ENCODE measurements at places on chromosomes 7 and 10.

DNA sequence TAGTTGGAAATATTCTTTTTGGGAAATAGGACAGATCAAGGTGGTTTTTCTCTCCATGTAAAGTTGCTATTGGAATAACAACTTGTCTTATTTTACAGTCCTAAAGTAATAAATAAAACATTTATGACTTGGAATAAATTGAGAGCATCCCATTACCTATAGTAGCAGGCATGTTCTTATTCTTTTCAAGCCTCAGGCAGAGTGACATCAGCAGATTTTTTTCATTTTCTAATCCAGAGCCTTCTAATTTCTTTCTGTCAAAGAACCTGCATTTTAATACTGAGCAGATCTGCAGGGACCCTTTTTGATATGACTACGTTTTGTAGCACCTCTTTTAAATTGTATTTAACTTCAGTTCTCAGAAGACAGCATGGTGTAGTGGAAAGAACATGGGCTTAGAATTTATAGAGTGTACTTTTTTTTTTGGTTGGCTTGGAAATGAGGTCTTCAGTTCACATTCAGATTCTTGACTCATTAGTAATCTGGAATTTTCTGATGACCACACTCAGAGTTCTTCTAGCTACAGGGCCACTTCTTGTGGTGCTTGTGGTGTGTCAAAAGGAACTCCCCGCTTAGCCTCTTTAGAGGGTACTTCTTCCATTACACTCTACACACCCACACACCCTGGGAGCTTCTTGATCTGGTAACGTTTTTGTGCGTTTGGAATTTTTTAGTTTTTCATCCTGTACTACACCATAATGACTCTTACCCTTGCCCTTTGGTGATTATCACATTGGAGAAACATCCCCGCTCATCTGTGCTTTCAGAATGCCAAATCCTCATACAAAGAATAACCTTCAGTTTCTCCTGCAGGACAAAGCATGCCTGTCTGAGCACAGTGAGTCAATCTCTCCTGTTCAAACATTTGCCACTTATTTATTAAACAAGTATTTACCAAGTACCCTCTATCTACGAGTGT, 34.6 kb downstream of the AGK start:
- no peak for DNase-seq

- no peak for DNase-seq
Measured at GRCh38 chr7:137652721-137653120, 194.1 kb downstream of the DGKI start.

GRCh38 chr7:129493555-129493954, 8.8 kb upstream of the SMKR1 start:
- no peak for DNase-seq

GRCh38 chr10:101446947-101447346, 93.0 kb downstream of the BTRC start:
- no peak for DNase-seq

- DNase-seq, result no peak
Measured at GRCh38 chr10:81866753-81867152, 8.2 kb upstream of the NRG3 start.

DNA sequence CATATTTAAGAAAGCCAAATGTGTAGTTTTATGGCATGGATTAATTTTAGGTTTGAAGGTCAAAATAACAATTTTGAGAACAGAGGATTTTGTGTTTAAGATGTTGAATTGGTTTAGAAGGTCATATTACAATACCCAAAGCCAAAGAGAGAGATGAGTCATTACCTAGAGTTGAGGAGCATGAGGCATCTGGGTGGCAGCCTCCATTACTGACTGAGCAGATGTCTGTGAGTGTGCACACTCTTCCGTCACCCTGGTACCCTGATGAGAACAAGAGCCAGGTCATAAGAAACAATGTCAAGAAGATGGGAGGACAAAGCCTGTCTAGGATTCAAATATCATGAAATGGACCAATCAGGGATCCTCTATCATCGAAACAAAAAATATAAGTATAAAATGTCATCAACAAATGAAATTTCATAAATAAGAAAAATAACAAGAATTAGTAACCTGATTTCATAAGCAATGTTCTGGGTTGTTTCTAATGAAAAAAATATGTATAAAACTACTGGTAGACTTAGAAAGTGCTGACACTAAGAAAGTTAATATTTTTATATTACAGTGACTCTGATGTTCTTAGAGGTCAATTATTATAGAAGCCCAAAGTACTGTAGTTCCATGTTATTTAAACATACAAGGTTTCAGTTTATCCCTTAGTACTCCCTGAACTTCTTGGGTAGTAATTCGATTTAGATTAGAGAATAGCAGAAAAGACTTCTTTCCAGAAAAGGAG, 20.0 kb downstream of the CUBN start:
- DNase-seq, result no peak

DNA sequence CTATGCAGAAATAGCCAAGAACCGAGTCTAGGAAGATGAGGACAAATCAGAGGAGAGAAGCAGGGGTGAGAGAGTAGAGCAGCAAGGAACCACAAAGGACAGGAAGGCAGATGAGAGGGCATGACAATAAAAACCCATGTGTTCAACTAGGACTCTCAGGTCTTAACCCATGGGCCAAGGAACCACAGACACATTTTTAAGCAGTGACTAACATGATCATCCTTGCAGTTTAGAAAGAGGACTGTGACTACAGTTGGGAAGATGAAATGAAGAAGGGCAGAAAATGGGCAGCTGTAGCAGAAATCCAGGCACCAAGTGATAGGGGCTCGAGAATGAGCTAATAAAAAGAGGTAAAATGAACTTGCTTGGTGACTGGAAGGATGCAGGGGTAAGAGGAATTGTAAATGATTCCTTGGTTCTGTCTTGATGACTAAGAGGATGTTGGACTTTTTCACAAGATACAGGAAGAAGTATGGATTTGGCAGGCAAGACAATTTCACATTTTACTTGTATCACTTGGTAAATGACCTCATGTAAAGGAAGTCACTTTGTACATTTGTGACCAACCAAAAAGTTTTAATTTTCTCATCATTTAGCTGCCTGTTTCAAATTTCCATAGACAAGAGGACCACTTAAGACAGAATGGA, 22.8 kb downstream of the SGMS1 start:
- DNase-seq, result no peak

DNA sequence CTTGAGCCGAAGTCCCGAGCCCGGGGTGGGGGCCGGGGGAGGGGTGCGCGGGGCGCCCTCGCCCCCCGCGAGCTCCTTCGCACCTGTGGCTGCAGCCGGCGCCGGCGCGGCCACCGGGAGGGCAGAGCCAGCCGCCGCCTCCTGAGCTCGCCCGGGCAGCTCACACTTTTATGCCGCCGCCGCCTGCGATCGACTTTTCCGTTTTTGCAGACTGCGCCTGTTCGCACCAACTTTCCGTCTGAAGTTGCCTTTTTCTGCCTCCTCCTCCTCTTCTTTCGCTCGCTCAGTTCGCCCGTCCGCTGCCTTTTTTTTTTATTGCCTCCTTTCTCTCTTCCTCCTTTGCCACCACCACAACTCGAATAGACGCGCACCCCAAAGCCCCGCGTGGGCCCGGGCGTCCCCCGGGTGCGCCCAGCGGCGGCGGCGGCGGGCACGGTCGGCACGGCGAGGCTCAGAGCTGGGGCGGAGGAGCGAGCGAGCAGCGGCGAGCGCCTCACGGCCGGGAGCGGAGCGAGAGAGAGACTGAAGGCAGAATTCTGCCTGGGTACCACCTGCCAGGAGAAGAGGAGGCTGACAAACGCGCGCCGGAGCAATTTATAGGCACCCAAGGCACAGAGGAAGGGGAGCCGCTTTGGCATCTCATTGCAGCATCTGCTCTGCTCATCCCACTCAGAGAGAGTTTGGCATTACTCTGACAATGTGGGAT, at the start of gene C1QL3:
TSS of gene C1QL3 (minus strand) at position 569 of the 706 bp plus-strand sequence. CDS start 814 bp downstream, outside the sequence.
- no peak for DNase-seq

DNA sequence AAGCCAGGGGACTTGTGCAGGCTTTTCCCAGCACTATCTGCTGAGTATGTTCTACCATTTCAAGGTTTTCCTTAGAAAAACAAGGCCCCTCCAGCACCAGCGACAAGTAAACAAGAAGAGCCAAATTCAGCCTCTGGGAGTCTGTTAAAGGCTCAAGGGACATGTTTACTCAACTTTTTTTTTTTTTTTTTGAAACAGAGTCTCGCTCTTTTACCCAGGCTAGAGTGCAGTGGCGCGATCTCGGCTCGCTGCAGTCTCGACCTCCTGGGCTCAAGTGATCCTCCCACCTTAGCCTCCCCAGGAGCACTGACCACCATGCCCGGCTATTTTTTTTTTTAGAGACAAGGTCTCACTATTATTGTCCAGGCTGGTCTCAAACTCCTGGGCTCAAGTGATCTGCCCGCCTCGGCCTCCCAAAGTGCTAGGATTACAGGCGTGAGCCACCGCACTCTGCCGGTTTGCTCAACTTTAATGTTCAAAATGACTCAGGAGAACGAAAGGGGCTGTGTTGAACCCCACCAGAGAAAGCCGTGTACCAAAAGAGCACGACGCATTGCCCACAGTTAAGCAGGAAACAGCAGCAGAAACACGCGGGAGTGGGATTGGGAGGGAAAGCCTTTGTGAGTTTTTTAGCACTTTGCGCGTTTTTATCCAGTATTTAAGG, 772 bp downstream of the PRDX3 start:
- no peak for DNase-seq

GRCh38 chr7:67301667-67302066, 305.0 kb downstream of the TYW1 start:
- no peak for DNase-seq

GRCh38 chr7:132400561-132401142, 175.6 kb downstream of the PLXNA4 start:
- DNase-seq, result no peak

DNA sequence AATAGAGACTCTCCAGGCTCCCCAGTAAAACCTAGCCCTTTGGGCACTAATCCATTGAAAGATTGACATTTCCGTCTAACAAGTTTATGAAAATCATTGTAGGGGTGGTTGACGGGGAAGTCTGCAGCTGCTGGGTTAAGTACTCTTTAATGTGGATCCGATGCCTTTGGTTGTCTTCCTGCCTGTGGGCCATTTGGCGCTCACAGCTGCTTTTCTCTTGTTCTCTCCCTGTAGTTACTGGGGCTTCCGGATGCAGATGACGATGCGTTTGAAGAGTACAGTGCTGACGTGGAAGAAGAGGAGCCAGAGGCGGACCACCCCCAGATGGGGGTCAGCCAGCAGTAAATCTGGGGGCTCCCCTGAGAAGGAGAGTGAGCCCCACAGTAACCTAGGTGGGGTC, 22.4 kb downstream of the MTURN start:
- no peak for DNase-seq

GRCh38 chr10:106795619-106796018, 368.9 kb downstream of the SORCS1 start:
- DNase-seq, result no peak

DNA sequence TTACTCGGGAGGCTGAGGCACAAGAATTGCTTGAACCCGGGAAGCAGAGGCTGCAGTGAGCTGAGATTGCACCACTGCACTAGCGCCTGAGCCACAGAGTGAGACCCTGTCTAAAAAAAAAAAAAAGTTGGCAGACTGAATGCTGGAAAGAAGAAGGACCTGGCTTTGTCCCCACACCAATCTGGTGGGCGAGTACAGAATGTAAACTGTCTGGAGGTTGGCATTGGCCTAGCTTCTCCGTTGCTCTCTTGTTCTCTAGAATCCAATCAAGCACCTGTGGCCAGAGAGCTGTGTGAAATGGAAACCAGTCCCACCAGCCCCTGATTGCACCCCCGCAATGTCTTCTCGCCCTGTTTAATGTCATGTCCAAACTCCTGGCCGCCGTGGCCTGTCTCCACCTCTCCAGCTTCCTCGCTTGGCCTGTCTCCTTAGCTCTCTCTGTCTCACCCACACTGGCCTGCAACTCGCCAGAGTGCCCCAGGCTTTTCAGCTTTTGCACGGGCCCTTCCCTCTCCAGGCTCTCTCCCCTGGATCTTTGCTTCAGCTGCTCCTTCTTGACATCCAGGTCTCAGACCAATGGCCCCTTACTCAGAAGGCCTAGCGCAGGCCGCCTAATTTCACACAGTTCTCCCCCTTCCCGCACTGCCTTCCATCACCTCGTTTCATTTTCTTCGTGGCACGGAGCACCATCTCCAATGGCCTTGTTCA, 670 bp upstream of the AGK start:
- DNase-seq, result peak; percentile 28

DNA sequence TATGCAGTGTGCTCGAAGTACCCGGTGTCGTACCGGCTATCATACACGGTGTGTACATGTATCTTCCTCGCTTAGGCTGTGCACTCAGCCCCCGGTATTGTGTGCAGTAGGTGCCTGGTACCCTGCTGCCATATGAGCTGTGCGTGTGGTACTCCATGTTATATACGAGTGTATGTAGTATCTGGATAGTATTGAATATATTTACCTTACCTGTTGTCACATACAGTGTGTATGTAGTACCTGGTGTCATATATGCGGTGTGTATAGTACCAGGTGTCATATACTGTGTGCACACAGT, 1.2 kb downstream of the ZMYND11 start:
- no peak for DNase-seq

GRCh38 chr10:99894613-99895012, 112.2 kb downstream of the ABCC2 start:
- no peak for DNase-seq

DNA sequence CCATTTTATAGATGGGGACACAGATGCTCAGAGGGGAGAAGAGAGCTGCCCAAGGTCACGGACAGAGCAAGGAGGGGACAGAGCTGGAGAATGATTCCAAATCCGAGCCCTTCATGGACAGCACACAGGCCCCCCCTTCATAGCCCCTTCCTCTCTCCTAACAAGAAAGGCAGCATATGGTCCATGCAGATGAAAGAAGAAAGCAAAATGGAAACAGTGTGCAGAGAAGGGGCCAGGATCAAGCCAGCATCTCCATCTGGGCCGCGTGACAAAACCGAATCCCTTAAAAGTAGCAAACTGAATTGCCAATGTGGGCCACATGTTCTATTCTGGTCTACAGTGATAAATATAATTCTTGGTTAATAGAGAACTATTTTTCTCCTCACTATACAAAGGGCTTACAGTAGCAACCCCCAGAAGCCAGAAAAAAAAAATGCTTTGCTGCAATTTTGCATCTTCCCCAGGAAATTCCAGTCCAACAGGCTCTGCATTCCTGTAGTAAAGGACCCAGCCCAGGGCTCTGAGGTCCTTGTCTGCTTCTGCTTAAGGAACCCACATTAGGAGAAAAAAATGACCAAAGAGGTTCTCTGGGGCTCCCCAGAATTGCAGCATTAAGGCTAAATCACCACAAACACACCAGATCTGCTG, 7.8 kb downstream of the CPXM2 start:
- DNase-seq, result no peak

Data from HAP-1 (cell line).